Nucleus accumbens (tissue), 56 donors: ENCODE measurements at places on chromosomes 5 and 9.

GRCh38 chr5:148815578-148815977, 10.8 kb upstream of the ADRB2 start:
- DNase-seq, result no peak

- no peak for DNase-seq
Measured at GRCh38 chr9:20722221-20722620, 38.2 kb downstream of the FOCAD start.

DNA sequence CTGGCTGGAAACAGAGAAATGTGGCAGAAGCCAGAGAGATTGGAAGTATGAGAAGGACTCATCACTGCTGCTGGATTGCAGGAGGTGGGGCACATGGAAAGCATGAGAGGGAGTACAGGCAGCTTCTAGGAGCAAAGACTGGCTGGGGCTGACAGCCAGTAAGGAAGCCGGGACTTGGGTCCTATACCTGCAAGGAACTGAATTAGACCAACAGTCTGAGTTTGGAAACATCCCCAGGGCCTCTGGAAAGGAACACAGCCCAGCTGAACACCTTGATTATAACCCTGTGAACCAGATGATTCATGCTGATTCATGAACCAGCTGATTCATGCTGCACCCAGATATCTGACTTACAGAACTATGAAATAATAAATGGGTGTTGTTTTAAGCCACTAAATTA, 93.4 kb downstream of the OSTF1 start:
- no peak for DNase-seq

GRCh38 chr5:2006971-2007291, 124.2 kb upstream of the IRX4 start:
- DNase-seq, result no peak

GRCh38 chr9:78680196-78680595, 383.3 kb downstream of the PSAT1 start:
- no peak for DNase-seq

GRCh38 chr5:36658038-36658756, 51.8 kb downstream of the SLC1A3 start:
- no peak for DNase-seq

DNA sequence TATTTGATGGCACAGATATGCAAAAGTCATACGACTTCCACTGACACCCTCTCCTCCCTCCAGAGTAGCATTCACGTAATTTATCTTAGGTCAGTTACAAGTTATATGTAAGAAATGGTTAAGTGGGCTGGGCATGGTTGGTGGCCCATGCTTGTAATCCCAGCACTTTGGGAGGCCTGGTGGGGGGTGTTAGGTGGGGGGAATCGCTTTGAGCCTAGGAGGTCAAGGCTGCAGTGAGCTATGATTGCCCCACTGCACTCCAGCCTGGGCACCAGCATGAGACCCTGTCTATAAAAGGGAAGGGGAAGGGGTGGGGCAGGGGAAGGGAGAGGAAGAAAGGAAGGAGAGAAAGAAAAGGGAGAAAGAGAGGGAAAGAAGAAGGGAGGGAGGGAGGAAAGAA, 202.8 kb downstream of the AUH start:
- no peak for DNase-seq

GRCh38 chr9:112341730-112342129, 8.3 kb upstream of the PTBP3 start:
- no peak for DNase-seq

- no peak for DNase-seq
Measured at GRCh38 chr5:68533571-68534084, 318.1 kb downstream of the PIK3R1 start.

GRCh38 chr9:1916095-1916494, 99.1 kb upstream of the SMARCA2 start:
- DNase-seq, result no peak

- no peak for DNase-seq
Measured at GRCh38 chr9:70553707-70554673, 139.5 kb upstream of the KLF9 start.

GRCh38 chr9:25678147-25678666, at the start of gene TUSC1:
TUSC1 (minus strand) TSS chr9:25678444; CDS start chr9:25678312, 132 bp downstream.
- DNase-seq, result peak; percentile 84

DNA sequence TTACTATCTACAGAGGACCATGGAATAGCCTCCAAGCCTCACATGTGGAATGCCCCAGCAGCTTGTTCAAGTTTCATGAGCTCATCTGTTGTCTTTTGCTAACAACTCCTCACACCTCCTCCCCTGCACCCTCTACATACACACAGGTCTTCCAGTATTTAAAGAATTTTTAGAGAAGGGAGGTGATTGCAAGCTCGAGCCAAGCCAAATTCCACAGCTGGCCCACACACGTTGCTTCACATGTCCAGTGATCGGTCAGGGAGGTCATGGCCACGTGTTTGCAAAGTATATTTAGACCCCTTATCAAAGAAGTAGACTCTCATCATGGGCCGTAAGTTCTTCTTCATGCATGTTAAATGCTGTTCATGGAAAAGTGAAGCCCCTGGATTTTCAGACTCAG, 281.7 kb downstream of the OSTF1 start:
- no peak for DNase-seq

DNA sequence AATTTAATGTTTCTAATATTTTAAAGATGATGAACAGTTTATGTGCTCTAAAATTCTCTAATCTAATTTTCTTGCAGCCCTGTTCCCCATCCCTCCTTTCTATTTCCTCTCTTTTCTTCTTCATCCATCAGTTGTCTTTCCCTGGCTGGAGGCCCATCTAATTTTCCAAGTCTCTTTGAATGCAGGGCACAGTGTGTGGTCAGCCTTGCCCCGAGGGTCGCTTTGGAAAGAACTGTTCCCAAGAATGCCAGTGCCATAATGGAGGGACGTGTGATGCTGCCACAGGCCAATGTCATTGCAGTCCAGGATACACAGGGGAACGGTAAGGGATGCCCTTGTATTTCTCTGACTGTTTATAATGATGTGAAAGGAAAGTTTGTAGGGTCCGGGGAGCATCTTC, 111.8 kb downstream of the MEGF10 start:
- no peak for DNase-seq

DNA sequence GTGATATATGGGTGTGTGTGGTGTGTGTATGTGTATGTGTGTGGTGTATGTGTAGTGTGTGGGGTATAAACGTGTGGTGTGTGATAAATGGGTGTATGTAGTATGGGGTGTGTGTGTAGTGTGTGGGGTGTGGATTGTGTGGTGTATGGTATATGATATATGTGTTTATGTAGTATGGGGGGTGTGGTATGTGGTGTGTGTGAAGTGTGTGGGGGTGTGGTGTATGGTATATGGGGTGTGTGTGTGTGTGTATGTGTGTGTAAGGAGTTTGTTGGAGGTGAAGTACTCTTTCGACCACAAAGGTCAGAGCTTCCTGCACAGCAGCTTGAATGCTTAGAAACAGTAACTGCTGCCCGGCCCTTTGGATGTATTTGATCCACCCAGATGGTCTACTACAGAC, 145.2 kb upstream of the IQGAP2 start:
- DNase-seq, result no peak

DNA sequence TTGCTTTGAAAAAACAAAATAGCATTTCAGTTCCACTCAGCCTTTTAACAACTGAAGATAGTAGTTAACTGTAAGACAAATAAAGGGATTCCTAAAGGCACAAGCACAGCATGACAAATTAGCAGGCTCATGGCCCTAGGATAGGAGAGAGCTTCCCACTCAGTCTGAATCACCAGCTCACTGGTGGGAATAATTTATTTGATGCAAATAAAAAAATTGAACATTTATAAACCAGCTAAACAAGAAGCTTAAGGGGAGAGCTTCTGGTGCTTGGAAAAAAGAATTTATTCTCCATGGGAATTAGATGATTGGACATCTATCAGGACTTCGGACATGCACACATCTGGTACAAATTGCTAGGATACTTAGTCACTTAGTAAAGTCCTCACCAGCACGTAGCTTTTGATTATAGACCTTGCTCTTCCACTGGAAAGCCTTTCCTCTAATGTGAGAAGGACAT, 294.1 kb upstream of the TNC start:
- DNase-seq, result peak; percentile 35

GRCh38 chr5:156879665-156880285, 29.7 kb downstream of the PPP1R2B start:
- DNase-seq, result no peak

DNA sequence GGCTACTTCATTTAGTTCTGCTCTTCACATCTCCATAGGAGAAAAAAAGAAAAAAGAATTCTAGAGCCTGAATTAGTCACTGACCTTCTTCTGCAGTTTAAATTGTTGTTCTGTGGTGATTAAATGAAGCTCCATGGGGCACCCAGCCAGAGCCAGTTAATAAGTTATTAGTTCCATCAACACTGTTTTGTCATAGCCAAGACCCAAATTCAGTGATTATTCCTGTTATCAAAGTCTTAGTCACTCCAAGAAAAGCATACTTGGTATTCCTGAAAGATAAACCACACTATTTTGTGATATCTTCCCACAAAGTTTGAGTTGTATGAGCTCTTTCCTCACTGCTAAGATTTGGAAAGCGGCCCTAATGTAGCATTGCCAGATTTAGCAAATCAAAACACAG, 134.8 kb upstream of the RGMB start:
- DNase-seq, result no peak

DNA sequence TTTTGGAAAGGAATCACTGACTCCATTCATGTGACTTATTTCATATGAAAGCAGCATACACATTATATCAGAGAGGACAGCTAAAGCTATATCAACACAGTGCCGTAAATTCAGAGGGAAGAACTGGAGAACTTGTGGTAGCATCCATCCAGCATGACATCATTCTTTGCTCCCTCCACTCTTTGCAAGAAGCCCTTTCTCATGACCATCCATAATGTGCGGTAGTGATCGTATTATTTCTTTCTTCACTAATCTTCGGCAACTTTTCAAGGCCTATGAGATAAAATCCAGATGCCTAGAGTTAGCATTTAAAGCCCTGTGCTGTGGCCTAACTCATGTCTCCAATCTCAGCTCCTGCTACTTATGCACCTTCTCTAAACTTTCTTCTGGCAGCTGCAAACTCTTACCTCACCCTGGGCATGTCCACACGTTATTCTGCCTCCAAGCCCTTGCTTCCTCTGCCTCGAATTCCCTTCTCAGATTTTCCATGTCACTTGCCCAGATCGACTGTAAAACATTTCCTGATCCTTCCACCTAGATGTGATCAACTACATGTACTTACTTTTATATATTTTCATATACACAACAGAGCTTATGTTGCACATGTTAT, 307.3 kb upstream of the SGCD start:
- DNase-seq, result no peak

DNA sequence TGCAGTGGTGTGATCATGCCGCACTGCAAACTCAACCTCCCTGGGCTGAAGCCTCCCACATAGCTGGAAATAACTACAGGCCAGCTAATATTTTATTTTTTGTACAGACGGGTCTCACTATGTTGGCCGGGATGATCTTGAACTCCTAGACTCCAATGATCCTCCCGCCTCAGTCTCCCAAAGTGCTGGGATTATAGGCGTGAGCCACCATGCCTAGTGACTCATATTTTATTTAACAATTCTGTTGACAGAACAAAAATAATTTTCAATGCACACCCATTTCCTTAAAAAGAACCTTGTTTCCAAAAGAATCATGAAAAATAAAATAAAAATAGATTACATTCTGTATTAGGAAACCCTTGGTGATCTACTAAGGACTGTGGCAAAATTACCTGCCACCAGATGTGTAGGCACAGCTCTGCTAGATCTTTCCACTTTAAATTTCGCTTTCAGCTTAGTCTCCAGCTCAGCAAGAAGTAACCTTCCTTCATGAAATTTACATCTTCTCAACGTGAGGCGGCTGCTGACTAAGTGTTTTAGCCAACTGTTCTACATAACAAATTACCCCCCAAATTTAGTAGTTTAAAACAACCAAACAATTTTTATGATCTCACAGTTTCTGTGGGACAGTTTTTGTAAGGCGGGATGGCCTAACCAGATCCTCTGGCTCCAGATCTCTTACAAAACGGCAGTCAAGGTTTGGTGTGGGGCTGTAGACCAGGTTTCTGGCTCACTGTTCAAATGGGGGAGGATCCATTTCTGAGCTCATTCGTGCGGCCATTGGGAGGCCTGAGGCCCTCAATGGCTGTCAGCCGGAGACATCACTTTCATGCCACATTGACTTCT, 32.6 kb upstream of the GOLPH3 start:
- no peak for DNase-seq

DNA sequence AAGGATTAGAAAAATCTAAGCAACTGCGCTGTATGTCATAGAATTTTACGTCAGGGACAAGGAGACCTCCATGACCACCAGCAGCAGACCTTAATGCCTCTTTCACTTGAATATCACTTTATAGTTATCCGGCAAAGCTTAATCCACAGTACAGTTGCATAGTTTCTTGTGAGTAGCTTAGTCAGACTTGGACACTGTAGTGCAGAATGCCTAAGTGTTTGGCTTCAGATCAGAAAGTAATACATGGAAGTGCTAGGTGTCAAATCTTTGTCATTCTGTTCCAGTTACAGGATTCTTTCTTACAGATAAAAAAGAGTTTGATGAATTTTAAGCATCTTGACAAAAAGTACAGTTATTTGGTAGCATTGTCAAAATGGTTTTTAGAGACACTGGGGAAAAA, 239.9 kb upstream of the PAPPA start:
- no peak for DNase-seq

DNA sequence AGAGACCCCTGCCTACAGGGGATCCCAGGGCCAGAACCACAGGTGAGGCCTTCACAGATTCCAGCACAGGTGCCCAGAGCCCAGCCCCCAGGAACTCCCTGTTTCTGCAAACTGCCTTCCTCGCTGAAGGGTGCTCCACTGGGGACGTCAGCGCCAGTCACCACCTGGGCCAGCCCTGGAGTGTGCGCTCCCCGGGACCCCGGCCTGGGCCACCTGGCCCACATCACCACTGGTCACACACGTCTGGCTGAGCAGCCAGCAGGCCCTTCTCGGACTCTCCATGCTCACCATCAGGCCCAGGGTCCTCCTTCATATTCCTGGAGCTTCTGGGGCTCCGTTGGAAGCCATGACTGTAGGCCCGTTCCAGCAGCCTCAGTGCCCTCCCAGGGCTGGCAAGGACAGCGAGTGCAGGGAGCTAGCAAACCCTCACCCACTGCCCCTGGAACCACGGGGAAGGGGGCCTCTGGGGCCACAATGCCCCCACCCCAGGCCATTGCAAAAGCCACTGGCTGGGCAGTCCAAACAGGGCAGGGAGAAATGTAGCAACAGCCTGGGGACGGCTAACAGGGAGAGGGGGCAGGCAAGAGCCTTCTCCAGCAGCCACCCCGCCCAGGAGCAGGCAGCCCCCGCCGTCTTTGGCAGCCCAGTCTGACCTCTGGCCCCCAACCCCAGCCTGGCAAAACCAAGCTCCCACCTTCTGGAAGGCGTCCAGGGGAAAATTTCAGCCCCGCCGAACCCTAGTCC, 1.3 kb downstream of the AGPAT2 start:
- no peak for DNase-seq

DNA sequence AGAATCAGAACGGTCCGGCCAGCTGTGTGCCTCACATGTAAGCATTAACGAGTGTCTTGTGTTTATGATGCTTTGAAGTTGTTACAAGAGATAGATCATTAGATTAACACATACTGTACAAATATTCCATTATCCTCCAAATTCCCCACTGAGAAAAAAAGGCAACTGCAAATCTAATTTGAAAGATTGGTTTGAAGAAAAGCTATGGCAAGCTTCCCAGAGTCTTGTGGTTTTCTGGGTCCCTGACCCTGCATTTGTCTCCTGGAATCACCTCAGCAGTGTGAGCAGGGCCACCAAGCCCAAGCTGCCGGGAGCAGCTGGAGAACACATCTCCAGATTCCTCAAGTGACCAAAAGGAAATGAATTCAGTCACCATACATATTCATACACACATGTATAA, 36.9 kb upstream of the ADAMTS16 start:
- no peak for DNase-seq

GRCh38 chr5:131462454-131462853, 172.6 kb downstream of the RAPGEF6 start:
- DNase-seq, result no peak

GRCh38 chr5:95664204-95664786, 17.7 kb downstream of the RFESD start:
- DNase-seq, result no peak
